Foreskin fibroblast (primary cell): ENCODE measurements at places on chromosomes 11 and 22.

DNA sequence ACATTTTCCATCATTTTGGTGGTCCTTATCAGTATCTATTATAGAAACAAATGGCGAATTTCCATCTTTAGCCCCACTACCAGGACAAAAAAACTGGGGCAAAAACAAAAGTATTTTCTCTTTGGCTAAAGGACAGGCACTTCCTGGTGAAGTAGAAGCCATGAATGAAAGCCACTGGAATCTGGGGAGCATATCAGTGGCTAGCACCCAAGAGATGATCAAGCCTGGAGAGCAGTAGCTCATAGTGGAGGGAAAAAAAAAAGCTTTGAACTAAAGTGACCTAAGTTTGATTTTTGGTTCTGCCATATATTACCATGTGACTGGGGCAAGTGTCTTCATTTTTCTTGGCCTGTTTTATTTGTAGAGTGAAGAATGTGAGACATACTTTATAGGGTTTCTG is 272.3 kb downstream of the GUCY1A2 start:
- DNase-seq: no peak

GRCh38 chr22:20430101-20430719 is 7.4 kb downstream of the SCARF2 start:
- DNase-seq: no peak

- DNase-seq: no peak
Measured at GRCh38 chr22:39690881-39691605, 120.5 kb downstream of the CACNA1I start.

DNA sequence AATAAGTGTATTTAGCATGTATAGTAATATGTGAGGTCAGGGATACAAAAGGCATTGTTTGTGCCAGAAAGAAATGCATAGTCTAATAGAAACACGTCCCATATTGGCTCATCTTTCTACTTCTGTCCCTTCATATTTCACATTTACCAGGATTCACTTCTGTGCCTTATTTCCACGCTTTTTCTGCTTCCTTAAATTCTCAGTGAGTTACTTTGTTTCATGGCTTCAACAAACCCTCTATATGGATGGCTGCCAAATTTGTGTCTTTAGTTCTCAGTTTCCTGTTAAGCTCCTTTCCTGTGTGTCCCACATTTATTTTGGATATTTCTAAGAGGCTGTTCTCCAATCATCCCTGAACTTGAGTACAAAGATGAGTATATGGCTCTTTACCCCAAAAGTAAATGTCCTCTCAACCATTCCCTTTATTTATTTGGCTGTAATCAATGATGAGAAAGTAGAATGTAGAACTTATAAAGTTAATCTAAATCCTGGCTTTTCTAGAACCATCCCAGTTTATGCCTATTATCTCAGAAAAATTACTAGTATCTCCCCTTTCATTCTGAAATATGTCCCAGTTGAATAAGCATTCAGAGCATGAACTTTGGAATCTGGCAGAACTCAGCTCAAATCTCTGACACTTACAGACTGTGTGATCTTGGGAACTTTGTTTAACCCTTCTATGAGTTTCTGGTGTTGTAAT is 23.5 kb downstream of the OR8B12 start:
- DNase-seq: no peak

GRCh38 chr11:64139049-64139448 is 26.9 kb downstream of the MACROD1 start:
- DNase-seq: peak; percentile 10

- DNase-seq: peak; percentile 89
Measured at GRCh38 chr11:26753723-26754504, 32.1 kb upstream of the SLC5A12 start.

GRCh38 chr11:75816561-75817239 is 1.7 kb downstream of the UVRAG start:
- DNase-seq: no peak

DNA sequence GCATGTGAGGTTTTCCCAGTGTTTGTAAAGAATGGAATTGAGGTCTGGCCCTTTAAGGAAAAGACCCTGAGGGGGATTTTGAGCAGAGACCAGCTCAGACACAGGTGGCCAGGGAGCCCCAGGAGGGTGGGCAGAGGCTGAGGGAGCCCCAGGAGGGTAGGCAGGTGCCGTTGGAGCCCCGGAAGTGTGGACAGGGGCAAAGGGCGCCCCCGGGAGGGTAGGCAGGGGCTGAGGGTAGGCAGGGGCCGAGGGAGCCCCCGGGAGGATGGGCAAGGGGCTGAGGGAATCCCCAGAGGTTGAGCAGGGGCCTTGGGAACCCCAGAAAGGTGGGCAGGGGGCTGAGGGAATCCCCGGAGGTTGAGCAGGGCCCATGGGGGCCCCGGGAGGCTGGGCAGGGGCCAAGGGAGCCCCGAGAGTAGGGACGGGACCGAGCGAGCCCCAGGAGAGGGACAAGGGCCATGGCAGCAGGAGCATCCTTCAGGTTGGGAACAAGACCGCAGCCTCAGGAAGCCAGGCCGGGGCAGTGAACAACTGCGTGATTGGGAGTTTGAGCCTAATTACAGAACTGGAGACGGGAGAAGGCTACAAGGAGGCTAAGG is 292.0 kb downstream of the BRD1 start:
- DNase-seq: no peak
